ENCODE measurements at places on chromosomes 13 and 19.

- no peak for DNase-seq
Observed at GRCh38 chr19:38152461-38153379, 71.3 kb downstream of the DPF1 start.

DNA sequence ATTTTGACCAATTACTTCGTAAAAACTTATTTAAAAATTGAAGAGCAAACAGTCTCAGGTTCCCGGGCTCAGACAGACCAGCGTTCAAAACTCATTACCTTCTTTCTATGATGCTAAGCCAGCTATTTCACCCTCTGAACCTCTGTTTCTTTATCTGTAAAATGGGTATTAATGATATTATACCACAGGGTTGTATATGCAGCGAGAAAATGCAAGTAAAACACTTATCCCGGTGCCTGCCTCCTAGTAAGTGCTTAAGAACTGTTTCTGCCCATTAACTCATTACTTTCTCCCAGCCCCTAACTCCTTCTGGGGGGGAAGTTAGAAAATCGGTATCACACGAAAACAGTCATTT, 410 bp upstream of the PAK4 start:
- DNase-seq, result no peak

GRCh38 chr13:71801781-71802180, 65.2 kb downstream of the DACH1 start:
- DNase-seq, result no peak

DNA sequence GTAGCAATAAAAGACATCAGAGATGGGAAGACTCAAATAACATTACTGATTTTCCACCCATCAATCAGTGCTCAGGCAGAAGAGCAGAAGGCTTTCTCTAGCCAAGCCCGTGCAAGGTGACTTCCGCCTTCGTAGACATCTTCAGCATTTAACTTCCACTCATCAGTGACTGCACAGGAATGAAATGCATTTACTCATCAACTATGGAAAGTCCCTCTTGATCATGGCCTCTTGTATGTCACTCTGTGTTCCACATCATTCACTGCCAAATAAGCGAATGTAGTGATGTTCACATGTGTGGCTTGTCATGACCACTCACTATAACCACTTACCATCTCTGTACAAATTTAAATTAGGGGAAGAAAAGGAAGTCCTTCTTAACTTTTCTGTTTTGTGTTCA, 49.4 kb downstream of the SACS start:
- DNase-seq, result no peak

GRCh38 chr19:47161876-47162489, 31.3 kb downstream of the SAE1 start:
- DNase-seq, result no peak

- no peak for DNase-seq
Observed at GRCh38 chr13:27242702-27243101, 8.7 kb upstream of the RPL21 start.

DNA sequence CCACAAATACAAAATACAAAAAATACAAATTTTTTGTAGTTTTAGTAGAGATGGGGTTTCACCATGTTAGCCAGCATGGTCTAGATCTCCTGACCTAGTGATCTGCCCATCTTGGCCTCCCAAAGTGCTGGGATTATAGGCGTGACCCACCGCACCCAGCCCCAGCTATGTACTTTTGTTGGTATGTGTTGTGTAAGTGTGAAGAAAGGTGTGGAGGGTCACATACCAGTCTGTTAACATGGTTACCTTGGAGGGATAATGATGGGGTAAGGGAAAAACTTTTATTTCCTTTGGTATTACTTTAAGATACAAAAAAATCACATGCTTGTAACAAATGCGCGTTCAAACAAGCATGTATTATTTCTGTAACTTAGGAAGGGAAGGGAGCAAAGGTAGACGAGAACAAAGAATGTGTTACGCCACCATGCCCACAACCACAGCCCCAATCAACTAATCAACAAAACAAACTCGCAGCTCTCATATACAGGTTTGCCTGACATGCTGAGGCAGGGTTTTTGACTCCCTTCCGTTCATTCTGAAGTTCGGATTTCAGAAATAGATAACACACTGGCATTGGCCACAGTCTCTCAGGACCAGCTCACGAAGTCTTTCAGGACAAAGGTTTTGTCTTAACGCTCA, 13.5 kb upstream of the VWA8 start:
- DNase-seq, result no peak

DNA sequence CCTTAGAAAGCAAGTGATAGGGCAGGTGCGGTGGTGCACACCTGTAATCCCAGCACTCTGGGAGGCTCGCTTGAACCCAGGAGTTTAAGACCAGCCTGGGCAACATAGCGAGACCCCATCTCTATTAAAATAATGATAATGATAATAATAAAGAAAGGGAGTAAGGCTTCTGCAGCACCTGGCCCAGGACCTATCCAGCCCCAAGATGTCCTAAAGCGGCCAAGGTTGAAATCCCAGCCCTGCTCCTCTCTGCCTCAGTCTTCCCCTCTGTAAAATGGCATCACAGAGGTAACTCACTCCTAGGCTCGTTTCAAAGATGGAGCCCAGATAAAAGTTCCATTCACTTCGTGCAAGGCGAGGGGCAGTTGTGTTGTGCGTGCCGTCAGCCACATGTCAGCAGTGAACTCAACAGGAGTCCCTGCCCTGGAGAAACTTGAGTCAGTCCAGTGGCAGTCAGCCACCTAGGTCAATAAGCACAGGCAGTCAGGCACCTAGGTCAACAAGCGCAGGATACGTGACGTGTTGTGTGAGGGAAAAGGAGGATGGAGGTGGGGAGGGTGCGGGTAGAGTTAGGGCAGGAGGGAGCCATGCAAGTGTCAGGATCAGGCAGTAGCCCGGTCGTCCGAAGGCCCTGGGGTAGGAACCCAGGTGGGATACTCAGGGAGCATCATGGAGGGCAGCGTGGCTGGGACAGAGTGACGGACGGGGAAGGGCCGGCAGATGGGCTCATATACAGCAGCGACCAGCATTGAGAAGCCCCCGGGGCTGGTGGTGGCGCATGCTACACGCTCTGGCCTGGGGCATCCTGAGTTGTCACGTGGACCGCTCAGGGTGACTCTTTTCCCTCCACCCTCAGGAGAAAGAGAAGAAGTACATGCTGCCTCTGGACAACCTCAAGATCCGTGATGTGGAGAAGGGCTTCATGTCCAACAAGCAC, 16.6 kb downstream of the TMED1 start:
- no peak for DNase-seq

DNA sequence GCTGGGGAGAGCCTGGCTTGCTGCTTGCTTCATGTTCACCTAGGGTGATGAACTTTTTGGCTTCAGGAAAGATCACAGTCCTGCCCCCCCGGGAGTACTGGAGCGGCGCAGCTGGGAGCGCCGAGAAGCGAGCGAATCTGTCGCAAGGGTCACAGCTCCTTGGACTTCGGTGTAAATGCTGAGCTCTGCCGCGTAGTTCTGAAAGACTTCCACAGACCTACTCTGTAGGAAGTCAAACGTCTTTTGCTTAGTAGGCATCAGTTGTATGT, 2.7 kb downstream of the ING1 start:
- DNase-seq, result no peak

GRCh38 chr19:2767688-2768087, 15.4 kb downstream of the SGTA start:
- DNase-seq, result no peak

DNA sequence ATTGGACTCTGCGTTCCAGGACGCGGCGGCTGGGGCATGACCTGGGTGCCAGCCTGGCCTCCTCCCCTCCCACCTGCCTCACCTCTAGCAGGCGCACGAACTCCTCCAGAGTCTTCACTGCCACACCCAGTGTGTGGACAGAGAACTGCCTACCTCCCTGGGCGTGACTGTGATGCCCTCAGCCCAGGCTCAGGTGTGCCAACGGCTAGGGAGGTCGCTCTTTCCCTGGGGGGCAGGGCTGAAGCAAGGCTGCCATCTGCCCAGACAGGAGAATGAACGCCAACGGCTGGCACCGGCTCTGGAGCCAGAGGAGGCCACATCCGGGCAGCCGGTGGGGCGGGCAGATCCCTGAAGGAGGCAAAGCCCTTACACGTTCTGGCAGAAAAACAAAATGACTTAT, 11.3 kb downstream of the NANOS3 start:
- no peak for DNase-seq

DNA sequence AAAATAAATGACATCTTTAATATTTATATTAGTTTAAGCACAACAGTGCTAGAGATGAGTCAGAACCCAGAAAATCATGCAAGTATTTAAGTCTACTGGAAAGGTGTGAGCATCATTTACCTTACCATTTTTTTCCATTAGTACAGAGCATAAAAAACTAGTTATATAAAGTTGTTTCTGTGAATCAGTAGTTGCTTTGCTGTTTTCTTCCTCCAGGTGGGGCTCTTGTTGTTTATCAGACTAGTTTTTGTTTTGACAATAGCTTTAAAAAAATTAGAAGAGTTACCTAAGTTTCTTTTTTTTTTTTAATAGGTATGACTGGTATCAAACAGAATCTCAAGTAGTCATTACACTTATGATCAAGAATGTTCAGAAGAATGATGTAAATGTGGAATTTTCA, 12.7 kb downstream of the SUGT1 start:
- DNase-seq, result no peak

DNA sequence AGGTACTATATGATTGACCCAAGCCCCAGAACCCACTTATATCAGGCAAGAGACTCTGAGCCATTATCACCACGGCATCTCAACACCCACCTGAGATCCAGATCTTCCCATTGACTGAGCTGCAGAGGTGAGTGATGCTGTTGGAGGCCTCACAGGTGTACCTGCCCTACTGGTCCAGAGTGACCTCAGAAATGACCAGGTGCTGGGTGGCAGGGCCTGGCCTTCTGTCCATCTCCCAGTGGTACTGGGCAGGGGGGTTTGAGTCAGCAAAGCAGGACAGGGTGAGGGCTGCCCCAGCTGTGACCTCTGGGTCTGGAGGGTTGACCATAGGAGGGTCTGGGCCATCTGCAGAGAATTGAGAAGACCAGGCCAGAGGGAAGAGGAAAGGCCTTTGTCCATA, 13.2 kb upstream of the CEACAM20 start:
- DNase-seq, result no peak

GRCh38 chr13:56586976-56587375, 553.7 kb upstream of the PRR20A start:
- no peak for DNase-seq

DNA sequence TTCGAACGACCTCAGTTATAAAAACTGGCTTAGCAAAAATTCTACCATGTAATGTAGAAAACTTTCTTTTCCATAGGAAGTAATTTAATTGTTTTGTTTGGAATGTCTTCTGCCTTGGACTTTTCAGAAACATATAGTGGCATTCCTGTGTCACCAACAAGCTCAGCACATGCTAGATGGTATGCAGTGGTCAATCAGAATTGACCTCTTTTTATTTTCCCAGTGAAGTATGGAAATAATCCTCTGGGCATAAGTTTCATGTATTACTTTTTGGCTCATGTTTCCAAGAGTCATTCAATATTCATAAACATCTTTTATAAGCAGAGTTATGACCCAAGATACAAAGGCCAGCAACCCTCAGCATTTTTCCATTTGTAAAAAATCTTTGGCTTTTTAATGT, 33.6 kb downstream of the NALCN start:
- no peak for DNase-seq

DNA sequence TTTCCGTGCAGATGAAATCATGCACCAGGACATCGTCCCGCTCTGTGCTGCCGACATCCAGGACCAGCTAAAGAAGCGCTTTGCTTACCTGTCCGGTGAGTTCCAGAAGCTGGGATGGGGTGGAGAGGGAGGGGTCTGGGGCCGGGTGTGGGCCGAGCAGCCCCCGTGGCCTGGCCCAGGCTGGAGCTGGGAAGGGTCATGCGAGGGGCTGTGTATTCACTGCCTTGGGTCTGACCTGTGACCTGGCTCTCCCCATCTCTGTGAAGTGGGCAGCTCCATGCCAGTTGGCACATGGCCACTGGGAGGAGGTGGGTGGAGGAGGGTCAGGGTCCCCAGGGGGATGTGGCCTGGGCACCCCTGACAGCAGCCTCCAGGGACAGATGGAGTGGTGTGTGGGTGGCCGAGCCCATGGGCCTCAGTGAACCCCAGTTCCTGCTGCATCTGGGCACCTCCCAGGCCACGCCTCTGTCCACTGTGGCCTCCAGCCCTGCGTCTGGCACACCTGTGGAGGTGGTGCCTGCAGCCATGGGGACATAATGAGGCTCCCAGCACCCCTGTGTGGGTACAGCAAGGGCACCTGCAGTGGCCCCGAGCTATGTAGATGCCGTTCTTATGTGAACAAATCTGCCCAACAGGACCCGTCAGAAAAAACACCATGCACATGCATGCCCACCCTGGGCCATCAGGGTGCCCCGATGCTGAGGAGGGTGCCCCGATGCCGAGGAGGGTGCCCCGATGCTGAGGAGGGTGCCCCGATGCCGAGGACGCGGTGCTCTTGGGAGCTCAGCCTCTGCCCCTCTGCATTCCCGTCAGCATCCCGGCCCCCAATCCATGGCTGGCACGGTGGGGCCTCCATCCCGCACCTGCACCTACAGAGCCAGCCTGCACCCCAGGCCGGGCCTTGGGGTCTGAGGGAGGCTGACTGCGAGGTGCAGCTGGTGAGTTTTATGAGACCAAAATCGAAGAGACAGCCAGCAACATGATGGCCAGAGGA, 46.0 kb downstream of the MCF2L start:
- no peak for DNase-seq

DNA sequence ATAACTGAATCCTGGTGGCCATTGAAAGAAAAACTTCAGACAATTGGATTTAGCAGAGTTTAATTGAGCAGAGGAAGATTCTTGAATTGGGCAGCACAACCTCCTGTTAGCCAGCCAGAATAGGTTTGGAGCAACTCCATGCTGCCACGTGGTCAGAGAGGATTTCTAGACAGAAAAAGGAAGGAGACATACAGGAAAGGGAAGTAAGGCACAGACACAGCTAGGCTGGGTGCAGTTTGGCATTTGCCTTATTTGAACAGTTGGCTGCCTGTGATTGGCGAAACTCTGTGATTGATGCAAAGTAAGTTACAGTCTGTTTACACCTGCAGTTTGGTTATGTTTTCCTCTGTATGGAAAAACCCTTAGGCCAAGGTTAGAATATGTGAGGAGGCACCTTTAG, 85.8 kb upstream of the SPATA13 start:
- no peak for DNase-seq

DNA sequence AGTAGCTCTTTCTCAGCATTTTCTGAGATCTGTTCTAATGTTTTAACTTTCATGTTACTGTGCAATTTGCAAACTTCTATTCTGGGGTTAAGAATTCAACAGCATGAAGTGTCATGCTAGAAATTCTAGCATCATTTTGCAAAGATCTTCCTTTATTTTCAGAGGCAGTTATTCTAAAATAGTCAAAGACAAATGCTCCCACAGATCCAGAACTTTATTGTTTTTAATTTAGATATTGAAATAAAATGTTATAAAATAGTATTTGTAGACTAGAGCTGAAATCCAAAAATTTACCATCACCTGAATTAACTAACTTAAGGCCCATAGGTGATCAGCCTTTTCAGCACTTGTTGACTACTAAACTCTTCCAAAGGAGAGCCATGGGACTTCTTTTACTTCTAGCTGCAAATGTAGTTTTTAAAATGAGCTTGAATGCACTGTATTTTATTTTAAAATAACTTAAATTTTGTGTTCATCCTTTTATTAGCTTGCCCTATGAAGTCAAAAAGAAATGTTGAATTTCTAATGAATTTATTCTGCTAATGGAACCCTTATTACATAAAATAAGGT, 3.2 kb downstream of the MAB21L1 start:
- no peak for DNase-seq

GRCh38 chr19:43575955-43576878, 616 bp downstream of the PINLYP start:
- DNase-seq, result no peak

GRCh38 chr19:7395360-7396066, 46.8 kb downstream of the ARHGEF18 start:
- no peak for DNase-seq
